ENCODE measurements at places on chromosomes 4 and X.

DNA sequence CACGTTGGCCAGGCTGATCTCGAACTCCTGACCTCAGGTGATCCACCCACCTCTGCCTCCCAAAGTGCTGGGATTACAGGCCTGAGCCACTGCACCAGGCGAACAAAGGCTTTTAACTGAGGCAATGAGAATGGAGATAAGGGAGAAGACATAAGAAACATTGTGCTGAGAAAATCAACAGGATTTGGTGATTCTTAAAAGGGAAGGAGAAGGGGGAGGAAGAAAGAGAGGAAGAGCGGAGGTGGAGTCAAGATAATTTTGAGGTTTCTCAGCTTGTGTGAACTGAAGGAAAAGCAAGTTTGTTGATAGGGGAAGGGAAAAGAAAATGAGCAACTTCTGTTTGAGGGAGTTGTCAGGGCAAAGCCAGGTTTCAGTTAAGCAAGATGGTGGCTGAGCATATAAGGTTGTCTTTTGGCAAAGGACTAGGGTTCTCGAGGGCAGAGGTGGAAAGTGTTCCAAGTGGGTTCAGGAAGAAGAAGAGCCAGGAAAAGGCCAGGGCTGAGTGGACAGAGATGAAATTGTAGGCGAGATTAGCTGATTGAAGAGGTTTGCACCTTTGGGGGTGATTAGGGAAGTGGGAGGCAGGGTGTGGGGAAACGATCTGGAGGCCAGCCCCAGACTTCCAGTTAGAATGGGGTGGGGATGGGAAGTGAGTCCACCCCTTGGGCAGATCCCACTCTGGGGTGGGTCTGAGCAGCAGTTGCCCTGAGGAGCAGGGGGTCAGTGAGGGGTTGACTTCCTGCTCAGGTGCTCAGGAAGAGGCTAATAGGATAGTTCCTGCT is 7.8 kb downstream of the DOCK11 start:
- no peak for DNase-seq

- DNase-seq, result no peak
These were observed 43.1 kb upstream of the PRR27 start for GRCh38 chr4:70110917-70111316.

GRCh38 chr4:107736924-107737448 is 17.0 kb upstream of the PAPSS1 start:
- peak; percentile 24 for DNase-seq

GRCh38 chr4:73704314-73705055 is 35.9 kb upstream of the CXCL8 start:
- DNase-seq, result no peak

DNA sequence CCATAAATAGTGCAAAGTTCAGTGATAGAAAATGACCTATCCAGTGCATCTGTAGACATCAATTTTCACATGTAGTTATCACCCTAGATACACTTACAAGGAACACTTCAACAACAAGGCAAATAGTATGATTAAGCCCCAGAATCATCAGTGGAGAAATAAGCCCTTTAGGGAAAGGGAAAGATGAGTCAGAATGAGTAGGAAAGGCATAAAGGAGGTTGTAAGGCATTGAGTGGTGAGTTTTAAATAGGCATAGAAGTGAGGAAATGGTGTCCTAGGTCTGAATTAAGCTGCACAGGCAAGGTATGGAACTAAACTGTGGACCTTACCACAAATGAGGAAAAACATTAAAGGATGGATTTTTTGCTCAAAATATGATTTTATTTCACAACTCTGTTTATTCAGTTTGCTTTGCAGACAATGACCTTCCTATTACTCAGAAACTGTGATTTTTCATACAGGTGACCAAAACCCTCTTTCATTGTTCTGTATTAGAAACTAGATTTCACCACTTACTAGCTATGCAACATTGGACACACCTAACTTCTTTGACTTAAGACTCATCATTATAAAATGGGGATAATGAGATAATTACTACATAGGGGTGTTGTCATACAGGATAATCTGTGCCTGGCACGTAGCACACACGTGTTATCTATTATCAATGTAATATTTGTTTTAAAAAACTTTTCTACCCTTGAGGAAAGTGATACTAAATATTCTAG is 57.0 kb upstream of the MAP9 start:
- no peak for DNase-seq

- no peak for DNase-seq
These were observed 104.3 kb upstream of the LEF1 start for GRCh38 chr4:108272986-108273385.

DNA sequence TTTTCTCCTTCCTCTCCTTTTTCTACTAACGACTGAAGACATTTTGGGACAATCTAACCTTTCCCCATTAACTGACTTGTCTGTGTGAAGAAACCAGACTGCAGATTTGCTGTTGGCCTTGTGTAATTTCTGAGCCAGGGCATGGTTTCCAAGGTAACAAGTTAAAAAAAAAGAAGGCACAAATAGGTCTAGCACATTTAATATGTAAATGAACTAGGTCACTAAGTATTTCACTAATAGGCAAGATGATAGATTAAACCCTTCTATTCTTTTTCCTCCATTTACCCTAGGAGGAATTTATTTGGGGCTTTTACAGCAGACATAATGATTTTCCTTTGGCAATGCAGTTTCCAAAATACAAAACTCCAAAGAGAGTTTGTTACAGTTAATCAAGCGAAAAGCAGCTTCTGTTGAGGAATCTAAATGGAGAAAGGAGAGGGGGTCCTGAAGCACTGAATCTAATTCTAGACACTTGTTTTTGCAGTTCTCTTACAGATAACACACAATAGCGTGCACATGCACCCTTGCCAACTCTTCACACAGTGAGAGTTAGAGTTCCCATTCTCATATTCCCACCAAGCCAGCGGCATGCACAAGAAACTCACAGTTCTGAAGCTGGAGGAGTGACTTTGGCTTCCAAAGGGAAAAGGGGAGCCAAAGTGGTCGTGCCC is 72.0 kb downstream of the TSPAN5 start:
- no peak for DNase-seq

DNA sequence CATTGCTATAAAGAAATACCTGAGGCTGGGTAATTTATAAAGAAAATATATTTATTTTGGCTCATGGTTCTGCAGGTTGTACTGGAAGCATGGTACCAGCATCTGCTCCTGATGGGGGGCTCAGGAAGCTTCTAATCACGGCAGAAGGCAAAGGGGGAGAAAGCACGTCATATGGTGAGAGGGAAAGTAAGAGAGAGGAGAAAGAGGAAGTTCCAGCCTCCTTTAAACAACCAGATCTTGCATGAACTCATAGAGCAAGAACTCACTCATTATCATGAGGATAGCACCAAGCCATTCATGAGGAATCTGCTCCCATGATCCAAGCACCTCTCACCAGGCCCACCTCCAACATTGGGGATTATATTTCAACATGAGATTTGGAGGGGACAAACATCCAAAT is 125.0 kb upstream of the GRPR start:
- no peak for DNase-seq

DNA sequence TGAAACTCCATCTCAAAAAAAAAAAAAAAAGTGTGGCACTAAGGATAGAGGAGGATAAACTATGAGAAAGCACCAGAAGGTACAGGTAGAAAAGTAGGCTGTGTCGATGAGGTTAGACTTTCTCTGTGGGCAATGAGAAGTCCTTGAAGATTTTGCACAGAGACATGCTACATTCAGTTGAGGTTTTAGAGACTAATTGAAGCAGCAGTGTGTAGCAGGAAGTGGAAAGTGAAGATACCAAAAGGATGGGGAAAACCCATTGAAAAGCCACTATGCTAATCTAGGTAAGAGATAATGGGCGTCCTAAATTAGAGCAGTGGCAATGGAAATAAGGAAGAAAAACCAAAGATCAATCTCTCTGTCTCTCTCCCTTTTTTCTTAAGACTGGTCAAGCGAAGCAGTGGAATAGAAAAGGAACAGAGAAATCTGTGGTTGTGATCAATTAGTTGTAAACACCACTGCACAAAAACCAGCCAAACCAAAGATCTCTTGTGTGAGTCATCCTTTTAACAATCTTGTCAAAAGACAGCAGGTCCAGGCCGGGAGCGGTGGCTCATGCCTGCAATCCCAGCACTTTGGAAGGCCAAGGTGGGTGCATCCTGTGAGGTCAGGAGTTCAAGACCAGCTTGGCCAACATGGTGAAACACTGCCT is 3.5 kb downstream of the SPINK2 start:
- no peak for DNase-seq

- no peak for DNase-seq
These were observed 711.2 kb downstream of the ADGRL3 start for GRCh38 chr4:61911313-61911756.

GRCh38 chr4:7822877-7823276 is 116.8 kb downstream of the AFAP1 start:
- DNase-seq, result no peak

DNA sequence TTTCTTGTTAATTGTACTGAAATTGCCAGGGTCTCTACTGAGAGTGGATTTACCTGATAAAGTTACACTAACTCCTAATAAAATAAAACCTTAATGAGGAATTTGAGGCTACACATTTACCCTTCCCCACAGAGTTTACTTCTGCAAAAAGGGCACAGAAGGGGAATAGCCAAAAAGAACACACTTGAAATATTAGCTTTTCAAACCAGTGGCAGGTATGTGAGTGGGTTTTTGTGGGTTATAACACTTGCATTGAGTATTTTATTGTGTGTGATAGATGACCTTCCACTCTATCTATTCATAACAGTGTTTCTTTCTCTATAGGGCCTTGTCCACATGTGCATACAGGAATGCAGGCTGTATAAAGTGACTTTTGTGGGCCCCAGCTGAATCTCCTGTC is 5.0 kb upstream of the GPR174 start:
- no peak for DNase-seq

DNA sequence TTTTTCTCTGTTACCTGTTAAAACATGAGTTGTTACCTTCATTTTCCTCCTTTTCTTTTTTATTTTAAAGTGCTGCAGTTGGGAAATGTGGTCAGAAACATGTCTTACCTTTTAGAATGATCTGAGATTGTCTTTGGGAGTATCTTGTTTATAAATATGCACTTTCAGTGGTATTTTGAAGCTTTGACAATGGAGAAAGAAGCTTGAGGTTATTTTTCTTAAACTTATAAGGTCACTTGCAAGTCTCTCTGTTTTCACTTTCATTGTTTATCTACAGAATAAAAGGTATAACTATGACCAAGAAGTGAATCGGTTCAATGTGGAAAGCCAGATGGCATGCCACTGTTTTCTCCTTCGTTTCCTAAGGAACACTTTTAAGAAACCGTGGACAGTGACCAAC is 167.5 kb upstream of the SLC7A11 start:
- no peak for DNase-seq

- no peak for DNase-seq
These were observed 1.6 kb downstream of the CASK start for GRCh38 chrX:41921492-41922430.

DNA sequence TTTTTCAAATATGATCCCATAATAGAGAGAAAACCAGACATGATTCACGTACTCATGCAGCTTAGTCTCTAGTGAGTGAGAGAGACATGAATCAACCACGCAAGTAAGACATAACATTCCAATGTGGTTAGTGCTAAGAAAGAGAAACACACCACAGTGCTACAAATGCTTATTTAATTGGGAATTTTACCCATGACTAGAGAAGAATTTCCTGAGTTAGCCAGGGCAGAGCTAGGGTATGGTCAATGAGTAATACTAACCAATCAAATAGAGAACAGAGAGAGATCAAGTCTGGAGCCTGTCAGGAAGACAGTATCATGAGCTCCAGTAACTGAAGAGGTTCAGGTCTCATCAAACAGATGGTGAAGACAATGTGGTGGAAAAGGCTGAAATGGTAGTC is 495.2 kb downstream of the PDGFC start:
- DNase-seq, result no peak

- DNase-seq, result no peak
These were observed 15.6 kb upstream of the TMEM131L start for GRCh38 chr4:153450544-153450917.

GRCh38 chr4:170005472-170005871 is 20.7 kb downstream of the MFAP3L start:
- DNase-seq, result peak; percentile 79

- DNase-seq, result peak; percentile 81
These were observed 202.7 kb downstream of the OR13H1 start for GRCh38 chrX:131746491-131746968.

DNA sequence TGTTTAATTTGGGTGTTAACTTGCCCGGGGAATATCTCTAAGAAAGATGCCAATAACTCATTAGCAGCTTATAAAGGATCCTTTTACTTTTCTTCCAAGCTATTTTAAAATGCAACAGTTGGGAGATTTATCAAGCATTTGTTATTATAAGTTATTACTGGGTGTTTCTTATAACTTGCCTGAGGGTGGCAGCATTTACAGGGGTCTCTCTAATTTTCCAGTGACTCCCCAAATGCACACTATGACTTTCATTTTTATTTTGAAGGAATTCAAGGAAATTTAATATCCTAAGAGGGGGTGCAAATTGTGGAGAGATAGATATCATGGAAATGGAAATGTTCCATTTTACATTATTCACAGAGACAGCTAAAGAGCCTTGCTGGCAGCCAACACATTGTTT is 138.0 kb downstream of the PDGFRA start:
- DNase-seq, result no peak

GRCh38 chr4:119328695-119329094 is 6.8 kb upstream of the FABP2 start:
- no peak for DNase-seq

DNA sequence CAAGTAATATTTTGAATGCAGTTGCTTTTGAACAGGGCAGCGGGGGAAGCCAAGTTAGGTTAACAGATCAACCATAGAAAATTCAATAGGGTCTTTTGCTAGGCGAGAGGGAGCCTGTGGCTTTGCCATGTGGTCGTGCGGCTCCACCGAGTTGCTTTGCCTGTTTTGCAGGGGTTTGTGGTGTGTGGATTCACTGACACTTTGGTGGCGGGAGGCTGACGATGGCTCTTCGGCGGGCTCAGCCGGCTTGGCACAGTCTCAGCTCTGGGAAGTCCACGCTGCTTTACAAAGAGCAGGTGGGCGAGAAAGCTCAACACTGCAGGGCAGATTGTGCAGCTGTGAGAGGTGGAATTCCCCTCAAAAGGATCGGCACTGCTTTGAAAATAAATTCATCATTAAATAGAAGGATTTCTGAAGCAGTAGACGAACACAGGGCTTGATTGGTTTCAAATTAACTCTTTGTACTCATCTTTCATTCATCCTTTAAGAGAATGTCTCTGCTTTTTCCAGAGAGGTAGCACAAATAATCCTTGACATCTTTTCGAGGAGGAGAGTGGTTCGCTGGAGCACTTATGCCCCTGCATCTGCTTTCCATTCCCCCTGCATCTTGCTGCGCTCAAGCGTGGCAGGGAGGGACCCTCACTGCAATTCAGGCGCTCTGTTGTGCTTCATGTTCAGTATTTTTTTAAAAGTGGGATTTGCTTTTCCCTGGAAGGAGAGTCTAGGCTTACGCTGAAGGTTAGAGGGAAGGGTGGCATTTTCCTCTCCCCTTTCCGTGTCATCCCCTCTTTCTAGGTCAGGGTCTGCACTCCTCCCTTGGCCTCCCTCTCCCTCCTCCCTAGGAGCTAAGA is 201.8 kb upstream of the LEF1 start:
- DNase-seq, result peak; percentile 67

DNA sequence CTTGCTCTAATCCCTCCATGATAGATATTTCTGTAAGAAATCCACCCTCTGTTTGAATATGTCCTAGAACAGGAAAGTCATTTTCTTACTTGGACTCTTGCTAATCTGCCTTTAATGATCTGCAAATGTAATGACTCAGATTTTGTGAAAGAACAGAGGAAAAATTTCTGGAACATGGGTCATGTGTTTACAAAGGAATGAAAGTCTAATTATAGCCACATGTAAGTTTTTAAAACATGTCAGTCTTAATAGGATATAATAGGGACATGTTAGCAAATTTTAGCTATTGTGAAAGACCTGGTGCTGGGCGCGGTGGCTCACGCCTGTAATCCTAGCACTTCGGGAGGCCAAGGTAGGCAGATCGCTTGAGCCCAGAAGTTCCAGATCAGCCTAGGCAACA is 47.6 kb downstream of the GRK4 start:
- no peak for DNase-seq
